ENCODE measurements at places on chromosomes 2 and 18. TPM values are rescaled to one million over a fixed set of nuclear protein-coding genes. Genes with fewer than 3 reads are reported as not detected.

GRCh38 chr18:34562252-34562870 lies 147.7 kb upstream of the DTNA start:
- DNase-seq, result no peak

EML6 gene
- polyA plus RNA-seq, result 1.4 TPM

DNA sequence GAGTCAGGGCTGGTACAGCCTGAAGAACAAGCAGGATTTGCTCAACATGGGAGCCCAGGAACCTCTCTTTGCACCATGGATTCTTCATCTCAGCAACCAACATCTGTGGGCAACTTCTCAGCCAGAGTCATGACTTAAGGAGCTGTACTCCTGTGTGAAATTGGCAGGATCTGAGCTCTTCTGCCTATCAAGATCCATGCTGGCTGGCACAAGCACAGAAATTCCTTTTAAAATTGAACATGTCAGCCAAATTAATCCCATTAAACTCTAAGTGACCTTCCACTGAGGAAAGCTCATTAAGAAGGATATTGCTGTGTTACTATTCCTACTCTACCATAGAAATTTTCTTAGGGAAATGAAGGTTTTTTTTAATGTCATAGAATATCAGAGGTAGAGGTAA lies 110.5 kb upstream of the SCG2 start:
- no peak for DNase-seq

GRCh38 chr2:223232896-223233295 lies 180.9 kb downstream of the KCNE4 start:
- no peak for DNase-seq

GRCh38 chr18:39596891-39597290 lies 2031.3 kb upstream of the CELF4 start:
- no peak for DNase-seq

DNA sequence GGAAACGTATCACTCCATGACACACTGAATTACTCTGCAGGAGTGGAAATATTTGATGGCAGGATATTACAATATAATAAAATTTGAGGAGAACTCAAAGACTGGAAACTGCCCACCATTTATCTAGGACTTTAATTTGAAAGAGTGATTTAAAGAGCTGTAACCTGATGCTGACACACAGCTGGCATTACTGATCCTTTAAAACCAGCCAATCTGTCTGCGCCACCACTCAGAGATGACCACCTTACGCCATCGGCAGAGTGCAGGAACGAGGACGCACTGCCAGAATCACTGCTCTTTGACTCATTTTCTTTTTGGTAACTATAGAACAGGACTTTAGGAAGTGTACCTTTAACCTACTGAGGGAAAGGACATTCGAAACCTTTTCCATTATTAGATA lies 114.1 kb downstream of the EPB41L3 start:
- DNase-seq, result no peak

RNMT gene
- 16.4 TPM for polyA plus RNA-seq

DNA sequence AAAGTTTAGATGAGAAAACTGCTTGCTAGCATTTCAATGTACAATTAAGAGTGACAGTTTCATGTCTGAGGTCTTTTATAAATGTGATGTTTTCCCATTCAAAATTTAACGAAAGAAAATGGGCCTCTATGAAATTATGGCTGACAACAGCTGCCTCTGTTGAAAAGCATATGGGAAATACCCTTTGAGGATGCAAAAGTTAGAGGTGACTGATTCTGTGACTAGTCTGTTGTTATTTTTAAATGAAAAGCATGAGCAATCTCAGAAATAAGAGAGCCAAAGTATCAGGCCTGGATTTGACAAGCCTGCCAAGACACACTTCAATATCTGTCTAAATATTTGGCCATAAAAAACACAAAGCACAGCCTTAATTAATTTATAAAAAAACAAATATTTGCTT lies 580.8 kb downstream of the ERBB4 start:
- DNase-seq, result no peak

GRCh38 chr18:42326752-42327151 lies 371.7 kb downstream of the PIK3C3 start:
- DNase-seq, result no peak

DNA sequence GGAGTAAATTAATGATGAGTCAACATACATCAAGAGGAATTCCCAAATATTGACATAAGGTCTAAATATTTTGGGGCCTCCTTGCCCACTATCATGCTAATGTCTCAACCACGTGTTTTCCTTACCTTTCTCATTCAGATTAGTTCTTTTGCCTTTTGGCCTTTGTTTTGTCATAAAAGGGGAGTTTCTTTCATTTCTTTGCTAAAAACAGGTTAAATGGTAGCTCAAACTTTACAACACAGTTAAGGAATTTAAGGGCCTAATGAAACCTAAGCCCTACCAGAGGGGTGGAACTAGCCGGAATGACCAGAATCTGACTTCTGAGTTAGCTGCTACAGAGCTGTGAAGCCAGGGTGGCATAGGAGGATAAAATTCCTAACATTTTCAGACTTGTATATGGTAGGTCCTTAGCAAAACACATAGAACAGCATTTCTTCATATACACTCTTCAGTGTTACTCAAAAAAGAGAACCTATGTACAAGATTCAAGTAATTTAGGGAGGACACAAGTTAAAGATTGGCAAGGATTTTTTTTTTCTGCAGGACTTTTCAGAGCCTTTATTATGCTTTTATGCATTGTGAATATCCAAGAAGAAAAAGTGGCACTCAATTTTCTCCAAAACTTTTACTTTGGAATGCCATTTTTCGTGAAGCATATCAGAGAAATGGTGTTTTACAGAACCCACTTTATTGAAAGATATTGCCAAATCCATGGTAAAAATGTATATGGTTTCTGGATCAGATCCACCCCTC lies 633.1 kb downstream of the ARHGAP15 start:
- no peak for DNase-seq

- no peak for DNase-seq
Measured at GRCh38 chr2:73079636-73080035, 8.1 kb upstream of the SFXN5 start.

DNA sequence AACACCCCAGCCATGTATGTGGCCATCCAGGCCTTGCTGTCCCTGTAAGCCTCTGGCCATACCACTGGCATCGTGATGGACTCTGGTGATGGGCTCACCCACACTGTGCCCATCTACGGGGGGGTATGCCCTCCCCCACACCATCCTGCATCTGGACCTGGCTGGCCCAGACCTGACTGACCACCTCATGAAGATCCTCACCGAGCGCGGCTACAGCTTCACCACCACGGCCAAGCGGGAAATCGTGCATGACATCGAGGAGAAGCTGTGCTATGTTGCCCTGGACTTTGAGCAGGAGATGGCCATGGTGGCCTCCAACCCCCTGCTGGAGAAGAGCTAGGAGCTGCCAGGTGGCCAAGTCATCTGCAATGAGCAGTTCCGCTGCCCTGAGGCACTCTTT lies 80.4 kb upstream of the ZCCHC2 start:
- DNase-seq, result no peak

REG3A gene
- polyA plus RNA-seq, result not detected

GRCh38 chr18:26556573-26556972 lies 8.2 kb upstream of the KCTD1 start:
- DNase-seq, result no peak

- no peak for DNase-seq
Measured at GRCh38 chr18:58335821-58336220, 291.8 kb downstream of the NEDD4L start.

BMP10 gene
- not detected for polyA plus RNA-seq

SH3BP4 gene
- 14.3 TPM for polyA plus RNA-seq

GRCh38 chr2:201886504-201886903 lies 80.2 kb downstream of the CDK15 start:
- DNase-seq, result no peak

- DNase-seq, result no peak
Measured at GRCh38 chr2:12935222-12935621, 218.5 kb downstream of the TRIB2 start.

Data from urinary bladder (tissue), 4 donors.